ENCODE measurements at places on chromosomes 7 and 10.

DNA sequence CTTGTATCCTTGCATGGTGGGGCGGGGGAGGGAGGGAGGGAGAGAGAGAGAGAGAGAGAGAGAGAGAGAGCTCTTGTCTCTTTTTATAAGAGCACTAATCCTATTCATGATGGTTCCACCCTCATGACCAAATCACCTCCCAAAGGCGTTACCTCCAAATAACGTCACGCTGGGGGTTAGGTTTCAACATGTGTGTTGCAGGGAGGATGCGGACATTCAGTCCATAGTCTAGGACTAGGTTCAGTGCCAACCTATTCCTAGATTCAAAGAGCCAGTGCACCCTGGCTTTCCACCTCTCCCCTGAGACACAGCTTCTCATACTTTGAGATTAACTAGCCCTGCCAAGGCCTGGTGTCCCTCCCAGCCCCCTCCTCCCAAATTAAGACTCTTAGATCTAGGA is 123.0 kb downstream of the GRK5 start:
- DNase-seq = no peak

- no peak for DNase-seq
Observed at GRCh38 chr10:47457528-47457820, 26.4 kb downstream of the ANXA8 start.

DNA sequence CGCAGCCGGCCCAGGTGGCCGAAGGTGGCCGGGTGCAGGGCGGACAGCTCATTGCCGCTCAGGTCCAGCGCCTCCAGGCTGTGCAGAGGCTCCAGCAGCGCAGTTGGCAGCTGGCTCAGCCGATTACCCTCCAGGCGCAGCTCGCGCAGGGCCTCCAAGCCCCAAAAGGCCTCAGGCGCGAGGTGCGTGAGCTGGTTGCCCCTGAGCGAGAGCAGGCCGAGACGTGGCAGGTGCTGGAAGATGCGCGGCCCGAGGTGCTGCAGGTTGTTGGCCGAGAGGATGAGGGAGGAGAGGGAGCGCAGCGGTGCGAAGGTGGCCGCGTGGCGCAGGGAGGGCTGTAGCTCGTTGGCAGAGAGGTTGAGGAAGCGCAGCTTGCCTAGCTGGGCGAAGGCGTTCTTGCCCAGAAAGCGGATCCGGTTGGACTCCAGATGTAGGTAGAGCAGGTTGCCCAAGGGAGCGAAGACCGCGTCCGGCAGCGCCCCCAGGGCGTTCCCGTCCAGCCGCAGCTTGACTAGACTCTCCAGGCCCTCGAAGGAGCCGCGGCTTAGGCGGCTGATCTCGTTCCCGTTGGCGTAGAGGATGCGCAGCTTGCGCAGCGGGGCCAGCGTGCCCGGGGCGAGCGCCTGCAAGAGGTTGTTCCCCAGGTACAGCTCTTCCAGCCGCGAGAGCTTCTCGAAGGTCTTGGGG is 923 bp downstream of the TRIL start:
- DNase-seq = no peak

DNA sequence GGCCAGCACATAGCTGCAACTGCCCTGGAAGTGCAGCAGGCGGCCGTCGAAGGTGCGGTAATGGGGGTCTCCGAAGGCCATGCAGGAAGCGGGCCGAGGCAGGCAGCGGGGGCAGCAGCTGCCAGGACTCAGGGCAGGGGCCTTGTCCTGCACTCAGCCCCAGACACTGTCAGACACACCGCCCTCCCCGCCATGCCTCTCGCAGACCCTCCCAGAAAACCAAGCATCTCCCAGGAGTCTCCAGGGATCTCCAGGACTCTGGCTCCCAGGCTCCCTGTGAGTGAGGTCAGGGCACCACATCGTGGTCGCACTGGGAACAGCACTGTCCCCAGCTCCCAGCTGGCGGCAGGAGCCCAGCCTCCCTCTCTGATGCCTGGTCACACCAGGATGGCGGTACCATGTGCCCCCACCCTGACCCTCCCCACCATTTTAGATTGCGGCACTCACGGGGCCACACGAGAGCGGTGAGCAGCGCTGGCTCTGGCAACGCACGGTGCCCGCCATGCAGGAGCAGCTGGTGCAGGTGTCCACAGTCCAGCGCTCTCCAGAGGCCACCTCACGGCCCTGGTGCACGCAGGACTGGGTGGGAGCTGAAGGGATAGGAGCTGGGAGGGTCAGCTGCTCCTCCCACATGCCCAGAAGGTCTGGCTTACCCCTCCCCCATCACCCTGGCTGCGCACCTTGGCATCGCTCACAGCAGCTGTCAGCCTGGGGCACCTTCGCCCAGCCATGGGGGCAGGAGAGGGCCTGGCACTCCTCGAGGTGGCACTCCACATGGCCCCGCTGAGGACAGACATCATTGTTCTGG is 17.5 kb downstream of the ATP6V1F start:
- no peak for DNase-seq

DNA sequence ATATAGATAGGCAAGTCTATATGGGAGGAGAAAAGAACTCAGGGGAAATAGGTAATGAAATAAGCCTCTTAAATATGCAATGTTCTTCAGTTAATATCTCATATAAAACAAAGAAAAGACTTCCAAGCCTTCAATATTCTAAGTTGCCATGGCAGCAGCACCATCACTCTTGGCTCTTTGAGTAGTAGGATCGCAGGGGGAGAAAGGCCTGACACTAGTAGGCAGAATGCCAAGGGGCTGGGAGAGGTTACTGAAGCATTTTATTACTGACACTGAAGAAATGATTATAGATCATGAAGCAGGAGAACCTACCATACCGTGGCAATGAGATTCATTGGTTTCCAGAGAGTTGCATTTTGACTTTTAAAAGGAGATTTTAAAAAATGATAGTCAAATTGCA is 193.9 kb downstream of the NXPH1 start:
- DNase-seq = no peak

DNA sequence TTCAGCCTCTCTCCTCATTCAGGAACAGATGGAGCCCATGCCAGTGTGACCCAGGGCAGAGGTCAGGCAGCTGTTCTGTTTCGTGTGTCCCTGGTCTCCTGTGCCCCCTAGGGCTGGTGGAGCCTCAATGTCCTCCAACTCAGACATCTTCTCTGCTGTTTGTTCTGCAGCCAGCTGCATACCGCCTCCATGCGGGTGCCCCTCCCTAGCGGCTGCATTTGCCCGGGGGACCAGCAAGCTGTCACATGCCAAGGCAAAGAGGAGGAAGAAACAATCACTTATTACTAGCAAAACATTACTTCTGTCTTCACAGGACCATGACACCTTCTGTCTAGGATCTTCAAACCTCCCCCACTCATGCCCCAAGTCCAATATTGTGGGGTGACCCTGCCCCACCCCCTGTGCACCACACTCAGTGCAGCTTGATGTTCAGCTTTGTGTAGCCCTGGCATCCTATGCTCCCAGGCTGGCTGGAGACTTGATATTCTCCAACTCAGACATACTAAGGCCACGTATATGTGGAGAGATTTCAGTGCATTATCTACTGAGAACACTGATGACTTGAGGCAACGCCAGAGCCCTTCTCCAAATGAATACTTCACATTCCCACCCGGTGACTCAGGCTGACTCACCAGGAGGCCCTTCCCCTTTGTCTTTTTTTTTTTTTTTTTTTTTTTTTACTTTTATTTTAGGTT is 188.9 kb downstream of the SKIDA1 start:
- DNase-seq = no peak

GRCh38 chr10:88652616-88653015 is 11.6 kb upstream of the LIPF start:
- no peak for DNase-seq

DNA sequence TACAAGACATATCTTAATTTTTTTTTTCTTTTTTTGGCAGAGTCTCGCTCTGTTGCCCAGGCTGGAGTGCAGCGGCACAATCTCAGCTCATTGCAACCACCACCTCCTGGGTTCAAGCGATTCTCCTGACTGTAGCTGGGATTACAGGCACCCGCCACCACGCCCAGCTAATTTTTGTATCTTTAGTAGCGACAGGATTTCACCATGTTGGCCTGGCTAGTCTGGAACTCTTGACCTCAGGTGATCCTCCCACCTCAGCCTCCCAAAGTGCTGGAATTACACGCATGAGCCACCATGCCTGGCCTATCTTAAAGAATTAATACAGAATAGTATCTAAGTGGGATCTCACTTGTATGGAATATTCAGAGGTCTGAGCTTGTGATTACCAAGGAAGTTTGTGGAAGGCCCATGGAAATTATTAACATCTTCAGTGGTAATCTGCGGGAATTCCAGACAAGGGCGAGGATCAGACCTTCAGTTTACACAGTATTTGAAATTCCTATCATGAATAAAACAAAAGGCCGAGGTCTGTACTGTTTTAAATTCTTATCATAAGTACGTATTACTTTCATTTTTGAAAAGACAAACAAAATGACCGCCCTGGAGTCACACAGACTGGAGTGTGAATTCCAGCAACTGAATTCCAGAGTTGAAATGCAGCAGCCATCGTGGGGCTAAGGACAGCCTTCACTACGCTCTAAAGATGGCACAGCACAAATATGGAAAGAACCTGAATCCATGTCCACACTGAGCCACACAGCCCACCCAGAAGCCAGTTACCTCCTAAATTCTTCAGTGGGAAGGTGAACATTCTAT is 16.7 kb downstream of the GPRIN2 start:
- DNase-seq = no peak

- DNase-seq = no peak
Observed at GRCh38 chr7:26393818-26394217, 102.2 kb downstream of the SNX10 start.

DNA sequence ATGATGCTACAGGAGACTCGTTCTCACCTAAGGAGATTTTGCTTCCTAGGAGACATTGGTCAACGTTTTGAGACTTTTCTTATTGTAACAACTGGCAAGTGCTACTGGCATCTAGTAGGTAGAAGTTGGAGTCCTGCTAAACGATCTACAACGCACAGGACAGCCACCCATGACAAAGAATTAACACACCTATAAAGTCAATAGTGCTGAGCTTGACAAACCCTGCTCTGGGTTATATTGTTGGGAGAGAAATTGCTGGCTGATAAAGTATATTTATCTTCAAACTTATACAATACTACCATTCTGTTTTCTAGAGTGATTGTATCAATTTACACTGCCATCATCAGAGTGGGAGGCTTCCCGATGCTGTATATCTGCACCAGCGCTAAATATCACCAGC is 57.8 kb downstream of the SAMD9 start:
- no peak for DNase-seq

DNA sequence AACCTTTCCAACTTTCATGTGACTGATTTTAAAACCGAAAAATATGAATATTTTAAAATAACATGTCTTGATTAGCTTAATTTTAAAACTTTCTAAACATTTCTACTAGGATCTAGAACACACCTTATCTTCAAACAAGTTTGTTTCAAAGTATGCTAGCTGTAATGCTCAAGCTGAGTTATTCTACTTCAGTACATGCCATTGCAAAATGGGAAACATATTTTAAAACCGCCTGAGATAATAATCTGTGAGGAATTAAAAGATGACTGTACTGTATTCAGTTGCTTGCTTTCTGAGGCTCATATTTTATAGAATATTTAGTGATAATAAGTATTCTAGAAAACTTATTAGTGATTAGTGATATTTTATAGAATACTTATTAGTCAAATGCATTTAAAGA is 99.6 kb downstream of the LMBR1 start:
- no peak for DNase-seq

Measured in activated T-helper 1 cell treated with anti-CD3 and anti-CD28 coated beads, Interleukin-2, amount 50 U/mL, for 16 hours (primary cell).